ELR (cell line): ENCODE measurements at places on chromosomes 1 and 21.

DNA sequence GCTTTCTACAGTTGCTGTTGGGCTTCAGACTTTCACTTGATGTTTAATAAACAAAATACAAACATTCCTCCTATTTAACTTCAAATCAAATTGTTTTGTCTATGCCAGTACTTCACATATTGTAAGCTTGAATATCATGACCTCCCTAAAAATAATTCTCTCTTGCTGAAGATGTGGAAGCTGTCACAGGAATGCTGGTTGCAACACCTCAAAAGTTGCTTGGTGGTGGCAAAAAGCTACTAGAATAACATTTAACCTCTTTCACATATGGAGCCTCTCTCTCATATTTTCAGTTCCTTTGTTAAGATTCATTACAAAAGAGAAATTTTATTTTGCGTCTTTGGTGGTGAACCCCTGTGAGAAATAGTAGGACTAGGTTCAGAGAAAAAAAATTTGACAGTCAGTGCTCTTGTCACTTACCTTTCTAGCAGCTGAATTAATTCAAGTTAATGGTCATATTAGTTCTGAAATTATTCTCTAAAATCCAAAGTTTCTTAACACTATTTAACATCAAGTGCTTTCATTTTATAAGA lies 25.5 kb upstream of the F13B start:
- DNase-seq, result no peak

DNA sequence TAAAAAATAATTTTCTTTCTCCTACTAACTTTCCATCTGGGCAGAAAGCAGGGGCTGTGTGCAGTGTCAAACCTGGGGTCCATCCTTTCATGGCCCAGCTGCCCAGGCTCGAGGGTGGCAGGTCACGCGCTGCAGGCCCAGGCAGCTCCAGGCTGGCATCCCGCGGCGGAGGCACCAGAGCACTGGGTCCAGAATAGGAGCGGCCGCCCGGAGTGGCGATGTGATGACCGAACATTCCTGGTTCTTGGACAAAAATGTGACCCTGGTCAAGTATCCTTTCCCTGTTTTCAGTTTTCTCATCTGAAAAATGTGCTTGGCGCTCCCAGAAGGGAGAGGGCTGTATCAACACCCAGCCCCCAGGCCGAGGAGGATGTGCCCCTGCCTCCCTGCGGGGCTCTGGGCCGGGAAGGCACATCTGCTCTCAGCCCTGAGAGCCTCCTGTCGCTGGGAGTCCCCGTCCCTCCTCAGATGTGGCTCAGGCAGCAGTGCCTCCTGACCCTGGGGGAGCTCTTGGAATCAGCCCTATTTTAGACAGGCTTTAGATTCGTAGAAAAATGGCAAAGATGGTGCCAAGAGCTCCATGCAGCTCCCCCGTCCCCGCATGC lies 29.3 kb downstream of the SLX9 start:
- DNase-seq, result no peak

DNA sequence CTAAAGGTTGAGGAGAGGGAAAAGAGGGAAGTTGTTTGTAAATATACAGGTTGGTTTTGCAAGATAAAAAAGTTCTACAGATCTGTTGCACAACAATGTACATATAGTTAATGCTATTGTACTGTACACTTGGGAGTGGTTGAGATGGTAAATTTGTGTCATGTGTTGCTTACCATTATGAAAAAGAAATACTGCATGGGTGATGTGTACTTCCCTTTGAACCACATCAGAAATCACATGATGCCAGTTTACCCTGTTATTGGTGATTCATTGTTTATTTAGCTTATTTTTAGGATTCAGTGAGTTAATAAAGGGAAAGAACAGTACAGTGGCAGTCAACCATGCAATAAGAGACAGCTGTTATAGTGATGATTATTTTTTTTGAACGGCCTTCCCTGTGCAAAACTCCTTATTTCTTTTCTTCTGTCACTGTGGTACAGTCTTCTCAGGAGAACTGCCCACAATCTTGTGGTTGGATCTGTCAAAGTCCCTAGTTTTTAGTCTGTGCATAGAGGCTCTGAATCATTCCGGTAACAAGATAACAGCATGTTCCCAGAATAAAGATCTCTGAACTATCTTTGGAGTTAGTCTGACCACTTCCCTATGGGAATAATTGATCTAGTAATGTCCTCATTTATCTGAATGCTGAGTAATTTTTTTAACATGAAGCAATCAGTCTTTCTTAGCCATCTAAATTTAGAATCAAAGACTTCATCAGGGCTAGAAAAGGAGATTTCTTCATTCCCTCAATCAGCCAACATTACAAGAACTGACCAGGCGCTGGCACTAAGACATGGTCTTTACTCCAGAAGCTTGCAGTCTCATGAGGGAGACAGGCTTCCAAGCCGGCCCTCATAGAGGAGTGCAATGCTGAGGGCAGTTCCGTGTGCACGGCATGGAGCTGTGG lies 84.2 kb downstream of the SH3GLB1 start:
- DNase-seq, result peak; percentile 65

- DNase-seq, result peak; percentile 40
Measured at GRCh38 chr1:26358411-26359384, 4.8 kb upstream of the CRYBG2 start.

DNA sequence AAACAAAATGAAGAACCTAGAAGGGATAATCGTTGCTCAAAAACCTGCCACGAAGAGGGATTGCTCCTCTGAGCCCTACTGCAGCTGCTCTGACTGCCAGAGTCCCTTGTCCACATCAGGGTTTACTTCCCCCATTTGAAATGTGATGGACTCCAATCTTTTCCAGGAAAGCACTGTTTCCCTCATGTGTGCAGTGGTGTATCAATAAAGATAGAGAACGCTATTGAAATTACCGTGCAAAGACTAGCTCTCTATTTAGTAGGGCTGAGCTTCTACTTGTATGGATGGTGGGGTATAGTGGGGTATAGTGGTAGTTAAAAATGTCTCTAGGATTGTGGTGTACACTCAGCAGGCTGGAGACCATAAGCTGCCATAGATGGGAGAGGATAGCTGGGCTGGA lies 3.7 kb downstream of the TMCO2 start:
- DNase-seq, result no peak

DNA sequence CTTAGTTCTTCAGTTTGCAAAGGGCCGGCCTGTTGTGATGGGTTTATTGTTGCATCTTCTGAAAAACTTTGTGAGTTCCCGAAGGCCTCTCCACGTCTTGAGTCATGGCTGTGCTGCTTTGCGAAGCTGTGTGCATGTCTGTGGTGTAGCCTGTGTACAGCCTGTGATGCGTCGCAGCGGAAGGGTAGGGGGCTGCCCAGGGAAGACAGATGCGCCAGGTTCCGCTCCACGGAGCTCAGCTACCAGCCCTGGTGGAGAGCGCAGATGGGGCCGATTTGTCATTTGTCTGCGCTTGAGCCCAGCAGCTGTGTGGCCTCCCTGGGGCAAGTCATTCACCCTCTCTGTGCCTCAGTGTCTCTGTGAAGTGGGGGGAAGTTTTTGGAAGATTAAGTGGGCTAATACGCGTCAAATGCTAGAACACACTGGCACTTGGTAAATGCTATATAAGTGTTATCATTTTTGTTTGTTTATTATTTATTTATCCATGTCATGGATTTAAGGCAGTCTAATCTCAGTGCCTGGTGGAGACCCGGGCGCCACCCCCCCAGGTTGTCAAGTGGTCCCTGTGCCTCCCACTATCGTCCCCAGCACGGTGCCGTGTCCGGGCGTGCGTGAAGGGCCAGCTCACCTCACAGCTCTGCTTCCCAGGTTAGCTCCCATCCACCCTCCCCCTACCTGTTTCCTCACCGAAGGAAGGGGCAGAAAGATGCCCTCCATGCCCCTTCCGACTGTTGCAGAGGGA lies 8.4 kb downstream of the PDE9A start:
- no peak for DNase-seq

DNA sequence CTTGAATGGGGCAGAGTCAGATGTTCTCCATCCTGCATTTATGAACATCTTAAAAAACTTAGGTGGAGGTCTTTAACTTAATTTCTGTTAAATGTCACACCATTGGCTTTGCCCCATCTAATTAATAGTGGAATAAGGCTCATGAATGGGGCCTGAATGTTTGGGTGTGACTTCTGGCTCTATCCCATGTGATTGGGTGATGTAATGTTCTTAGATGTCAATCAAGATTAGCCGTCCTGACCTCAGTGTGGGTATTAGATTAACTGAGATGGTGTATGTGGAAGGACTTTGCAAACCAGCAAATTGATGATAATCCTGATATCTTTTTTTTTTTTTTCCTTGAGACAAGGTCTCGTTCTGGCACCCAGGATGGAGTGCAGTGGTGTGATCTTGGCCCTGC lies 38.1 kb downstream of the C1orf21 start:
- DNase-seq, result no peak

DNA sequence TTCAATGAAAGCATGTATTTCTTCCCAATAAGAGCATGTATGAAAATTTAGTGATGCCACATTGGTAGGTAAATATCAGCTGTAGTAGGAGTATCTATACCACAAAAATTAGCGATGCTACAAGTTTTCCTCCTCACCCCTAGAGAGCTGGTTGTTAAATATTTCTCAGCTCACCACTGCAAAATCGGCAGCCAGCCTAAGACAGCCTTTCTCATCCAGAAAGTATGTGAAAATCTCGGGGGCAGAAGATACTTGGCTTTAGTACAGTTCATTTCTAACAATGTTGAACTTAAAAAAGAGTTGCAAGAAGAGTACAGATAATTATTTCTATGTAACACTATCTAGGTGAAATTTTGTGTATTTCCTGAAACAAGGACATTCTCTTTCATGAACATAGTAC lies 235.4 kb downstream of the TPR start:
- peak; percentile 12 for DNase-seq

DNA sequence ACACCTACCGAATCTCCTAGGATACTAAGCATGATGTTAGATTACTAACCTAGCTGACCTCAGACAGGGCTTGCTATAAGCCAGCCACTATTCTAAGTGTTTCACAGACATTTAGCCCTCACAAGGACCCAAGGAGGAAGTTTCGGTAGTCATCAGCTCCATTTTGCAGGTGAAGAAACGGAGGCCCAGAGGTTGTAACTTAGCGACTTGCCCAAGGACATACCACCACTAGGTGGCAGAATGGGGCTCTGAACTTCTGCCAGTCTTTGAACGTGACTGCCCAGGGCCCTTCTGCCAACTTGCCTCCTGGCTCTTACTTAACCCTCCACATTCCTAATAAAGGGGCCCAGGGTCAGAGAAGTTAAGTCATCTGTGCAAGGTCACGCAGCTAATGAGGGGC lies 283.5 kb downstream of the C1orf94 start:
- peak; percentile 13 for DNase-seq

DNA sequence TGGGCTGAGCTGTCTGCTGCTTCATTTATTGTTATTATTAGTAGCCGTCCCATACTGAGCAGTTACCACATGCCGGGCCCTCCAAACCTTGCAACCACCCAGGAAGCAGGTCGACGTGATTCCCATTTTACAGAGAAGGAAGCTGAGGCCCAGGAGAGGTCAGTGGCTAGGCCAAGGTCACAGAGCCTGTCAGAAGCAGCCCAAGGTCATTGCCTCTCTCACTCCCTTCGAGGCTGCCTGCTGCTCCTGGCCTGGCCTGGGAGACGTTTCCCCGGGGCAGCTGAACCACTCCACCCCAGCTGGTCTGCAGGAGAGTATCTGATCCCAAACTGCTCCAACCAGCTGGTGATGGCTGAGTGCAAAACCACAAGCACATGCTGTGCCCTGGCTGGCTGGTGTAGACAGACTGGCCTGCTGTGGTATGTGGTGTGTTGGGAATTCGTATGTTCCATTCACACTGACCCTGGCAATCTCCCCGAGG lies 6.5 kb downstream of the PADI4 start:
- DNase-seq, result no peak

GRCh38 chr1:229225331-229225782 lies 45.6 kb upstream of the RAB4A start:
- DNase-seq, result no peak

DNA sequence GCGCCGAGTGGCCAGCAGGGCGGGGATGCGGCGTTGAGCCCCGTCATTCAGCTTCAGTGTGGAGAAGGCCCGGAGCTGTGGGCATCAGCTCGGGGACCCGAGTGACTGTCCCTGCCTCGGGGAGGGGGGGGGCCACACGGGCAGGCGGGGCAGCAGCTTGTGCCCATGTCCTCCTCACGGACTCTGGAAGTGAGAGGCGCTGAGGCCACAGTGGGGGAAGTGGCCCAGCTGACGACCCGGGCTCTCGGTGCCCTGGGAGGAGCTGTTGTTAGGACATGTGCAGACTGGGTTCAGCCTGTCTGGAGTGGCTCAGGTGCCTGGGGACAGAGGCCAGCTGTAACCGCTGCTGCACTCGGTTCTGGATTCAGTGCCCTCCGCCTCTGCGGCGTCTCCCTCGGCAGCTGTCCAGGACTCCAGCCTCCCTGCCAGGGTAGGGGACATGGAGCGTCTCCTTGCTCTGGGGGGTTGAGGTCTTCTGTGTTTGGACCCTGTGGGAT lies 71.1 kb downstream of the SKI start:
- no peak for DNase-seq

GRCh38 chr1:153951801-153952200 lies 5.3 kb upstream of the DENND4B start:
- DNase-seq, result no peak

DNA sequence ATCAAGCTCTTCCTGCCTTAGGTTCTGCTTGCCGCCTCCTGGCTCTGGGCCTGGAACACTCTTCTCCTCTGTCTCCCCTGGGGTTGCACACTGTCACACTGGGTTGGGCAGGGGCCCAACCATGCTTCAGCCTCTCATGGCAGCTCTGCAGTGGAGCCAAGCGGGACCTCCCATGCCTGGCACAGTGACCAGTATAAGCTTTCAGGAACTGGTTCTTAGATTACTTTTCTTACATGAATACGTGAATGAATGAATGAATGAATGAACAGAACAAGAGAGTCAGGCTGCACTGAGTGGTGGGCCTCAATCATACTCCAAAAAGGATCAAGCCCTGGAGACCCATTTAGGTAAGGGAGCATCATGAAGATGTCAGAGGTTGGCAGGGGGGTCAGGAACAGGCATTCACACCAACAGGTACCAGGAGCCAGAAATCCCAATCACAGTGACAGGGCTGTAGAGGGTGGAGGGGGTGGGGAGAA lies 30.8 kb upstream of the TMEM125 start:
- DNase-seq, result no peak

- DNase-seq, result no peak
Measured at GRCh38 chr1:209805341-209805781, 581 bp downstream of the IRF6 start.

DNA sequence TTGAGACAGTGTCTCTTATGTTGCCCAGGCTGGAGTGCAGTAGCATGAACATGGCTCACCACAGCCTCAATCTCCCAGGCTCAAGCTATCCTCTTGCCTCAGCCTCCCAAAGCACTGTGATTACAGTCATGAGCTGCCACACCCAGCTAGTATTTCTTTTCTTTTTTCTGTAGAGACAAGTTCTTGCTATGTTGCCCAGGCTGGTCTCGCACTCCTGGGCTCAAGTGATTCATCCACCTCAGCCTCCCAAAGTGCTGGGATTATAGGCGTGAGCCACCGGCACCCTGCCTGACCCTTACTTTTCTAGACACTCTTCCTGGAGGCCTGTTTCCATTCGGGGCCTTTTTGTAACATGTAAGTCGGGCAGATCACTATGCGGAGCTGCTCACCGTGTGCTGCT lies 30.1 kb upstream of the SRP9 start:
- DNase-seq, result peak; percentile 53
